ENCODE measurements at places on chromosomes 3 and 15.

GRCh38 chr15:66938114-66938830 is 127.1 kb upstream of the SMAD3 start:
- no peak for DNase-seq

GRCh38 chr15:80816936-80817335 is 37.8 kb downstream of the CEMIP start:
- no peak for DNase-seq

GRCh38 chr15:100760357-100760903 is 119.2 kb upstream of the ALDH1A3 start:
- DNase-seq, result no peak

GRCh38 chr15:34768530-34768929 is 13.7 kb upstream of the GJD2 start:
- DNase-seq, result no peak

DNA sequence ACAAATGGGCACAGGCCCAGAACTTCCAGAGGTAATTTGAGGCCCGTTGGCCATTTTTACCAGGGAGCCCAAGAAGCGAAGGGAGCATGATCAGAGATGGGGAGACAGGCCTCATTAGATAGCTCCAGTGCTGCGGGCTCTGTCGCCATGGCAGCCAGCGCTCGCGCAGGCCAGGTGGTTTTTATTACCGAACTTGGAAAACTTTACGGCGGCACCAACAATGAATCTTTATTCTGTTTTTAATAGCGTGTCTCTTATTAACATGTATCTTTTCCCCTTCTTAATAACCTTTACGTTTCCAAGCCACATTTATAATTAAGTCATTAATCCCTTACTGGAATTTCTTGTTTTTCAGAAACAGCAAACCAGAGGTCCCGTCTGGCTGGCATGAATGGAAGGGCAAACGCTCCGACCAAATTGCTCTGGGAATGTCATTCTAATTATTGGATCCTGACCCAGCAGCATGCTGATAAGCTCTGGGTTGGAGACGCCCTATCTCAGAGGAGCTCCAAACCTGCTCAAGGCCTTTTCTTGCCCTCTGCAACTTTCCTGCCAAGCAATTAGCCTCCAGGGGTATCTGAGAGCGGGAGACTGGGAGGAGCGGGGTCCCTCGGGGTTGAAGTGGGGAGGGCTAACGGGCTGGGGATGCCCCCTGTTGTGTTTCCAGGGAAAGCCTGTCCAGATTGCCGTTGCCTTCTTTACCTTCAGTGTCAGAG is 256.4 kb downstream of the TLE3 start:
- no peak for DNase-seq

DNA sequence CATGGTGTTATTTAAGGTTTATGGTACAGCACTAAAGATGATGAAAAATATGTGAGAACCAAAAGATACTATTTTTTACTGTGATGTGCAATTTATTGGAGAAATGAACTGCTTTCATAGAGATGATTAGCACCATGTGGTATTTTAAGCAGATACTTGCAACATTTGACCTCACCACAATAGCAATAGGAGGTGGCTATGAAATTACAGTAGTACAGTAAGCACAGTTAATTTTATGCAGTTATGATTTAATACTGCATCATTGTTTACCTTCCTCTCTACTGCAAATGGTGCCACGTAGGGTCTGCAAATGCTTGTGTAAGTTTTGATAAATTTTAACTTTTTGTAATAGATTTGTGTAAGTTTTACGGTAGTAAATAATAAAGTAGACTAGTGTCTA is 14.0 kb downstream of the PYGO1 start:
- DNase-seq, result no peak

DNA sequence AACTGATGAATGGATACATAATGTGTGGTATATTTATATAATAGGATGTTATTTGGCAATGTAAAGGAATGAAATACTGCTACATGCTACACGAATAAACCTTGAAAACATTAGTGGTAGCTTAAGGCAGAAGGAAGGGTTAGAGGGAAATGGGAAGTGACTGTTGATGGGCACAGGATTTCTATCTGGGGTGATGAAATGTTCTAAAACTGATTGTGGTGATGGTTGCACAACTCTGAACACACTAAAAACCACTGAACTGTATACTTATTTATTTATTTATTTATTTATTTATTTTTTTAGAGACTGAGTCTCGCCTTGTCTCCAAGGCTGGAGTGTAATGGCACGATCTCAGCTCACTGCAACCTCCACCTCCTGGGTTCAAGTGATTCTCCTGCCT is 24.8 kb upstream of the SHISA5 start:
- no peak for DNase-seq

- DNase-seq, result no peak
Measured at GRCh38 chr3:11605398-11605797, 38.3 kb downstream of the VGLL4 start.

- DNase-seq, result no peak
Measured at GRCh38 chr3:76198086-76198485, 412.7 kb upstream of the ZNF717 start.

DNA sequence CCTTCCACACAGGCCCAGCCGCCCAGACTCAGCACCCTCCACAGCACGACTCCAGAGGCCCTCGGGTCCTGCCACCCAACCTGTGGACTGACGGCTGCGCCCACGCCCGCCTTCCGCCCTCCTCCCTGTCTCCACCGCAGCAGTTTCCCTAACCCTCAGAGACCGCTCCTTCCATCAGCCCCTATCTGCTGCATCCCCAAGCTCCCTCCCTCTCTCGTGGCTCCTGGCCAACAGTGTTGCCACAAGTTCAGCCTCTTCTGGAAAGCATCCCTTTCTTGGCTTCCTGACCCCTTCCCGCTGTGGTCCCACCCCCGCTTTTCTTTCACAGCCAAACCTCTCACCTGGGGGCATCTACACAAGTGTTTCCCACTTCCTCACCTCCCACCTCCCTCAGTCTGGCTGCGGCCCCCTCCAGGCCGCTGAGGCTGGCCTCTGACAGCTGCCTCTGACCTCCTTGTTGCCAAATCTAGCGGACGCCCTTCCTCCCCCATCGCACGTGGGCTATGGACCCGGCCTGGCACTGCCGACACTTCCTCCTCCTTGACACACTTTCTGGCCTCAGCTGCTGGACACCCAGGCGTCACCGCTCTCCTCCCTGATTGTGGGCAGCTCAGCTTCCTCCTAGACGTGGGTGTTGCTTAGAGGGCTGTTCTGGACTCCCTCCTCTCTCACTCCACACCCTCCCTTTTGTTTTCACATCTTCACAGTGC is 168.8 kb upstream of the TLE3 start:
- no peak for DNase-seq

DNA sequence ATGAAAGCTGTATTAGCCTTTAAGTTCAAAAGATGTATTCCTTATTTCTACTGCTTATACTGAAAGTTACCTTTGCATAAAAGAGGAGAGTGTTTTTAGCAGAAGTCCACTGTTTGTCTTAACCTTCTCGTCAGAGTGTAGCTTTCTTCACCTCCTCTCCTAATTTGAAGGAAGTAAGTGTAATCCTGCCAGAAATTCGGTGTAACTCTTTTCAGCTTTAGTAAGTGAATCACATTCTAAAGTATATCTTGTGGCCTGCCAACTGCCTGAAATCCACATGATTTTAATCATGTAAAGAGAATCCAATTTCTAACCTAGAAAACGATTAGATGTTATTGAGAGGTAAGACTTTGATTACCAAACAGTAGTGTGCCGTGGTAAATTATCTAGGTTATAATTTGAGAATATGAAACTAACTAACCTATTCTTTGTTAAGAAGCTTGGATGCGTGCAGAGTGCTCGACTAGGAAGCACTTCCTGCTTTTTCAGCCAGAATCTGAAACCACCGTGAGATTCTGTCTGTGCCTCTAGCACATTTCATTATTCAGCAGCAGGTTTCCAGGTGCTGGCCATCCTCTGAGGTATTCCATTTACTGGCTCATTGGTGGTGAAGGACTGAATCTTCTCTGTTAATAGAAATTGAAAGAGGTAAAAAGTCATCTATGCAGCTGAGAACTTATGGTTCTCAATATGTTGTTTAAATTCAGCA is 7.5 kb downstream of the GYG1 start:
- no peak for DNase-seq

GRCh38 chr3:66372681-66373350 is 128.0 kb downstream of the LRIG1 start:
- no peak for DNase-seq

DNA sequence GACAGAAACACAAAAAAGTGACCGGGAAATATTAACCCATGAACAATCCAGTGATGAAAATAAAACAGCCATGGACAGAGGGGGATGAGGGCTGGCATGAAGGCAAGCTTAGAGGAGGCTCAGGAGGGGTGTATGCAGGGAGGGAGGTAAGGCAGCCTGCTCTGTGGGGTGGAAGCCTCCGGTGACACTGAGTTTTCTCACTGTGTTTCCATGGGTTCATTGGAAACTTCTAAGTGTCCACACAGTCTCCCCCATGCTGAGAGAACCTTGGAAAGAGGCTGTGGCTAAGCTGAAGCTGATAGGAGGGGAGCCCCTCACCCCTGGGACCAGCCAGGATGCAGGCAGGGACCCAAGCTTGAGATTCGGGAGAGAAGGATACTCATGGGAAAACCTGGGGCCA is 6.8 kb upstream of the SKOR1 start:
- DNase-seq, result no peak

GRCh38 chr3:115301364-115301860 is 154.3 kb upstream of the ZBTB20 start:
- DNase-seq, result no peak

DNA sequence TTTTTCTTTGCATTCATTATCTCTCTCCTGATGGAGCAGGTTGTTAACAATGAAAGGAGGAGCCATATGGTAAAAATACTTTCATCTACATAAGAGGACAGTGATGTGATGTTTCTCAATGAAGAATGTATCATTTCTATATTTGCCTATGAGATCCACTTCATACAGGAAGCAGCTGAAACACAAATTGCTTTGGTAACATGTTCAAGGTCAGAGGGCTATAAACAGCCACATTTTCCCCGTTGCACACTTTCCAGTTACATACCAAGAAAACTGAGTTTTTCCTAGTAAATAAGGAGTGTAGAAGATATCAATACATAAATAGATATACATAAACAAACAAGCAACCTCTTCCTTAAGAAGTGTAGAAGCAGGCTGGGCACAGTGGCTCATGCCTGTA is 32.6 kb upstream of the GYG1 start:
- no peak for DNase-seq

- DNase-seq, result no peak
Measured at GRCh38 chr3:87035339-87035738, 44.4 kb upstream of the VGLL3 start.

DNA sequence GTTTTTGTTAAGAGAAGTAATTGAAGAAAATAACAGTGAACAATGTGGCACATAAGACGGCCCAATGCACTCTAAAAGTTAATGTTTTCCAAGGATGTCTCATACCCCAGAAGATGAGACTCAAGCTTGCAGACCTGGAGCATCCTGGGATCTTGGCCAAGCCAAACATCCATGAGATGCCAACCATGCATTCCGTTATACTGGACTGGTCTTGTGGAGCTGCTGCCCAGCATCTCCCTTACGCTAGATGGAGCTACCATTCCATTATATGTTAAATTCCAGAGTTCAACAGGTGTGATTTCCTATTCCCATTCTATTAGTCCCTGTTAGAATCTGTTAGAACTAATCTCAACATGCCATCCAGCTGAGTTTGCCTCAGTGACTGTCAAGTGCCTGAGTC is 181.8 kb downstream of the PDCD6IP start:
- no peak for DNase-seq

GRCh38 chr3:186476044-186476468 is 68.1 kb downstream of the CRYGS start:
- DNase-seq, result no peak

DNA sequence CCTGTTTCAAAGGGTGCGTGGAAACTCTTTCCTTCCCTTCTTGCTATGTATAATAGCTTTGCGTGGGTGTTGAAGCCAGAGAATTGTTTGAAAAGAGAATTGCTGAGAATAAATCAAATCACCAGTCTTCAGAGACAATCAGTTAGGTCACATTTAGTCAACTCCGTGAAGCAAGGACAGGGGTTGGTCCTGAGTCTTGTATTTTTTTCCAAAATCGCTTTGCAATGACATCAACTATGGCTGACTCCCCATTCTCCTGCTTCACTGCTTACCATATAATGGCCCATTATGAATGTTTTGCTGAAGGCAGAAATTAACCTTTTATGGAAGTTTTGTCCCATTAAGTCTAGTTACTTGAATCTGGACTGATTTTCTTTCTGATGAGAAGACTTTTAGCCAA is 852.8 kb downstream of the AGBL1 start:
- no peak for DNase-seq

DNA sequence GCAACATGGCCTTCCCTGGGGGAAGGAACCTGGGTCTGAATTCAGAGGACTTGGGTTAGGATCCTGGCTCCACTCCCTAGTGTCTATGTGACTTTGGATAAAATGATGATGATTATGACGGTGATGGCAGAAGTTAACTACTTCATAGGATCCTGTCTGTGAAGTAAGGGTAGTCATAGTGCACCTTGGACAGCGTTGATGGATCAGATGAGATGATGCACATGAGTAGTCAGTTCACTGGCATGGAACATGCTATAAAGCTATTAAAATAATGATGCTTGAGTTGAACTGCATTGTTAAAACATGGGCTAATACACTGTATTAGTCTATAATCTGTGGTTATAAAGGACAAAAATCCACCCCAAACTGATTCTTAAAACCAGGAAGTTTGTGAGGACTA is 62.0 kb downstream of the EEFSEC start:
- no peak for DNase-seq

DNA sequence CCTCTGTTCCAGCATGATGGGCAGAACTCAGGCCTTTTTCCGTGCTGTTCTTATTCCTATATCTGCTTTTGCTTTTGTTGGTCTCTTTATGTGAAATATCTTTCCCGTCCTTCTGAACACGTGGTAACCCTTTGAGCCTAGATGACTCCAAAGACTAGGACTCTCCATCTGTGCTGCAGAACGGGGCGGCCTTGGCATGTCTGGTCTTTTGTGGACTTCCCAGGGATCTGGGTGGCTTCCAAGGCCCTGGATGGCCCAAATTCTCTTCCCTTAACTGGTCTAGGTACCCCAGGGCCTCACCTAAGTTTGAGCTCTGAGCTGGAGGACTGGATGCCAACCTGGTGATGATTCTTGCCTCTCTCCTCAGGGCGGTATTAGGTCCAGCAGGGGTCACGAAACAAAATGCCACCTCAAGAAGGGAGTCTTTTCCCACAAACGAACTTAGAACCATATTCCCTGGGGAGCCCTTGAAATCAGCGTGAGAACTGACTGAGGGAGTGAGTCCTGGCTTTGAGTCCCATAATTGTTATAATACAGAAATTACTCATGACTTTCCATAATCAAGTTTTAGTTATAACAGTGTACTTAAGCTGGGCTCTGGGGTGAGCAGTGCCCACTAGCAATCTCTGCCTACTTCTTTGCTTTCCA is 13.8 kb downstream of the TLNRD1 start:
- no peak for DNase-seq

All from activated CD8-positive, alpha-beta memory T cell treated with anti-CD3 and anti-CD28 coated beads for 4 hours (primary cell).